ENCODE measurements at places on chromosomes 16 and 17. TPM values are rescaled to one million over a fixed set of nuclear protein-coding genes. Genes with fewer than 3 reads are reported as not detected.

GRCh38 chr17:63984236-63984635 lies 11.5 kb upstream of the SCN4A start:
- DNase-seq: no peak

TMEM204 gene
- 35.6 TPM for total RNA-seq

COPZ2 gene
- 5.5 TPM for total RNA-seq

GRCh38 chr16:68644715-68645493 lies at the start of gene CDH3:
TSS of gene CDH3 (plus strand) at chr16:68645310. CDS start at chr16:68645380, 70 bp downstream.
- DNase-seq: no peak

RBFOX1 gene
- total RNA-seq: not detected

DNA sequence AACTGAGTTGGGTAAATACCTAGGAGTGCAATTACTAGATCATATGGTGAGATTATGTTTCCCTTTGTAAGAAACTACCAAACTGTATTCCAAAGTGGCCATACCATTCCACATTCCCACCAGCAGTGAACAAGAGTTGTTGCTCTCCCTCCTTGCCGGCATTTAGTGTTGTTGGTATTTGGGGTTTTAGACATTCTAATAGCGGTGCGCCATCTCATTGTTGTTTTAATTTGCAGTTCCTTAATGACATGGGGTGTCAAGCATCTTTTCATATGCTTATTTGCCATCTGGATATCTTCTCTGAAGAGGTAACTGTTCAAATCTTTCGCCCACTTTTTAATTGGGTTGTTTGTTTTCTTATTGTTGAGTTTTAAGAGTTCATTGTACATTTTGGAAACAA lies 164.2 kb upstream of the LHX1 start:
- DNase-seq: no peak

GRCh38 chr16:7597677-7598076 lies 265.0 kb downstream of the RBFOX1 start:
- no peak for DNase-seq

- no peak for DNase-seq
These were observed 54.5 kb downstream of the MRC2 start for GRCh38 chr17:62681939-62682381.

GRCh38 chr16:16797239-16797638 lies 418.3 kb downstream of the NPIPA7 start:
- DNase-seq: peak; percentile 22

- DNase-seq: no peak
These were observed 22.7 kb downstream of the ZNF469 start for GRCh38 chr16:88405216-88406060.

CRHR1 gene
- not detected for total RNA-seq

DNA sequence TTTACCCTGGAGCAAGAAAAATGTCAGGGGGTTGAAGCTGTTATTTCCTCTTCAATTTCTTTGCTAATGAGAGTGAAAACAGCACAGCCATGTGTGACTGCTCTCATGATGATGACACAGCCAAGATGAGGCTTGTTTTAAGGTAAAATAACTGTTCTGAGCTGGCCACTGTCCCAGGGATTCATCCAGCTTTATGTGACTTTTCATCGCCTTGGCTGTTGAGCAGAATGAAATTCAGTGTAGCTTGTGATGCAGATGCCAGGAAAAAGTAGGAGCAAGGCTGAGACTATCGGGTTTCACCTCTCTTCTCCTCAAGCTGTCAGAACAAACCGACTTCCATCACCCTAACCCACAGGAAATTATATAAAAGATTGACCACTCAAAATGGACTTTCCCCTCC lies 361.8 kb upstream of the CDH5 start:
- DNase-seq: no peak

- no peak for DNase-seq
These were observed 3.9 kb upstream of the RAB40B start for GRCh38 chr17:82702231-82702927.

- DNase-seq: peak; percentile 79
These were observed at the start of gene NLRC3 for GRCh38 chr16:3577302-3577752. TSS of gene NLRC3 (minus strand) at chr16:3577403. CDS start at chr16:3565036, 12,367 bp downstream.

DNA sequence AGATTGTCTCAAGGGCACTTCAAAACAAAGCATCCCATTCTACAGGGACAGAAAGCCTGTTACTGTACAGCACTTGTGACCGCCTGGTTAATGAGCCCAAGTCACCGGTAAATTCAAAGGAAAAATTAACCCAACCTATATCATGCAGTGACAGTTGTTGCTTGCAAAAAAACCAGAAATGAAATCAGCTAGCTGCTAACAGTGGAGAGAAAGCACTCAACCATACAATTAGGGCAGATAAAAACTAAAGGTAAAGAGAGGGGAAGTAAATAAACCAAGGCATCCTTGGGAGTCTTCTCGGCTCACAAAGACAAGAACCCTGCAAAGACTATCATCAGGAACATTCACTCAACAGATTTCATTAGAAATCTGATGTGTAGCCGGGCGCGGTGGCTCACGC lies 5.9 kb downstream of the RETREG3 start:
- no peak for DNase-seq

DNA sequence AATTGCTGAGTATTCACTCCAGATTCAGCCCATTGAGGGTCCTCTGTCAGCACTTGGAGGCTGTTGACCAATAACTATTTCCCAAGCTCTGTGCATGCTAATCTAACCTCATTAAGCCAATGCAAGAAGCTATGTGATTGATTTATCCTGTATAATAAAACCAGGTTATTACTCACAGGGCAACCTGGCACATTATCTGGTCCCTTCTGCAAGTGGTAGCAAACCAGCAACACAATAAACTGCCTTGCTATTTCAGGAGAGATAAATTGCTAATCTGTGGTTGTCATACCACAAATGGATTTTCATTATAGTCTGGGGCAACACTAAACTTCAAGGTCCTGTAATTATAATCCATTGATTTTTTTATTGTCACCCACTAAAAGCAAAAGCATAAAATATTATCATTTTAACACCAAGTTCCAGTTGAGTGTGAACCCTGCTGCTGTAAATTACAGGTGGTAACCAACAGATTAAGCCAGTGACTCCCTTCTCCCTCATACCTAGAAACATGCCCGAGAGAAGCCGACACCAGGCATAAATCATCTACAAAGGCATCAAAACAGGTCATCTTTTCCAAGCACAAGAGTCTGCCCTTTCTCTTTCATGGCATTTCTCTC lies 51.1 kb upstream of the SOX9 start:
- DNase-seq: no peak

GRCh38 chr16:26128296-26128695 lies 436.5 kb downstream of the HS3ST4 start:
- no peak for DNase-seq

DNA sequence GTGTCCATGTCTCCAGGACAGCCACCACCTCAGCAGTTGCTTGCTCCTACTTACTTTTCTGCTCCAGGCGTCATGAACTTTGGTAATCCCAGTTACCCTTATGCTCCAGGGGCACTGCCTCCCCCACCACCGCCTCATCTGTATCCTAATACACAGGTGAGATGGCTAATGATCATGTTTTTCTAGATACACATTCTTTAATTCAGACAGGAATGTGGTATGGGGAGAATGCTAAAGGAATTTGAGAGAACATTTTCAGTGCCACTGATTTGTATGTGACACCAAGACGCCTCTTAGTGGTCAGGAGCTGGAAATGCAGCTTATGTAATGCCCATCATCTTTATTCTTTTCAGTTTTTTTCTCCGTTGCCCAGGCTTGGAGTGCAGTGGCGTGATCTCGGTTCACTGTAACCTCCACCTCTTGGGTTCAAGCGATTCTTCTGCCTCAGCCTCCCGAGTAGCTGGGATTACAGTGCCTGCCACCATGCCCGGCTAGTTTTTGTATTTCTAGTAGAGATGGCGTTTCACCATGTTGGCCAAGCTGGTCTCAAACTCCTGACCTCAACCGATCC lies 8.9 kb upstream of the RAPGEFL1 start:
- peak; percentile 48 for DNase-seq

DNA sequence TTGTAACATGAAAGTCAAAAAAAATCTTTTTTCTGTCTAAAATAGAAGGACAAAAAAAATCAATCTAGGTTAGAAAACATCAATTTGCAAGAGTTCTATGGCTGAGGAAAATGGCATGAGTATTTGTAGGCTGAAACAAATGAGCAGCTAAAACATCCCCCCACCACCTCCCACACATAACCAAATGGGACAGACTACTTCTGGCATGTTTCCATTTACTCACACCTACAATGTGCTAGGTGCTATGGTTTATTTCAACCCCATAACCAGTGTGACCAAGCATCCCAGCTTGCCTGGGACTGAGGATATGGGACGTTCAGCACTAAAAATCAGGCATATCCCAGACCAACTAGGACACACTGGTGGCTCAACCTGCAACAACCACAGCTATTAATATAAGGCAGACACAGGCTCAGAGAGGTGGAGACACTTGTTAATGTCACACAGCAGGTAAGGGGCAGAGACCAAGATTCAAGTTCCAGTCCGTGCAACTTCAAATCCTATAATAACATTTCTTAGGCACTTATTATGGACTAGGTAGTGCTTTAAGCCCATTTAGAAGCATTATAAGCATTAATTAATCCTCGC lies 96.0 kb downstream of the XYLT1 start:
- no peak for DNase-seq

GRCh38 chr17:50618941-50619340 lies 15.7 kb upstream of the ABCC3 start:
- DNase-seq: no peak

GRCh38 chr16:19113577-19114358 lies at the start of gene ITPRIPL2:
TSS of gene ITPRIPL2 (plus strand) at chr16:19113964. CDS start at chr16:19114462, 498 bp downstream.
- peak; percentile 24 for DNase-seq

Data from activated CD8-positive, alpha-beta T cell treated with anti-CD3 and anti-CD28 coated beads, Interleukin-2, amount 10 ng/mL, durations not matched to agents 7 days and 5 days (primary cell).